T-helper 9 cell (primary cell): ENCODE measurements at places on chromosomes 7 and 10.

DNA sequence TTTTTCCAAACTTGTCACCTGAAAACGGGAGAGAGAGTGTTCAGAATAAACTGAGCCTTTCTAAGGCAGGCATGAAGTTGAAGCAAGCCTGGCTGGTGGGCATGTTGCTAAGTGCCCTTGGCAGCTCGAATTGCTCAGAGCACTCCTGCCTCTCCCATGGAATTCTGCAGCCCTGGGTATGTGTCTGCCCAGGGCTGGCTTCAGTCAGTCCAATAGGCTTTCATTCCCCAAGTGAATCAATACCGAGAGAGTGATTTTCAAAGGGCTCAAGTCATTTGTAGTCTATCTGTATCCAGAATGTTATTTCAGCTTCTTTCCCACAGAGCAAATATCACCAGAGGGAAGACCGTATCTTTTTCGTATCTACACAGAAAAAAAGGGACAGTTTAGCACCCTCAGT lies 415.5 kb upstream of the COBL start:
- no peak for DNase-seq

DNA sequence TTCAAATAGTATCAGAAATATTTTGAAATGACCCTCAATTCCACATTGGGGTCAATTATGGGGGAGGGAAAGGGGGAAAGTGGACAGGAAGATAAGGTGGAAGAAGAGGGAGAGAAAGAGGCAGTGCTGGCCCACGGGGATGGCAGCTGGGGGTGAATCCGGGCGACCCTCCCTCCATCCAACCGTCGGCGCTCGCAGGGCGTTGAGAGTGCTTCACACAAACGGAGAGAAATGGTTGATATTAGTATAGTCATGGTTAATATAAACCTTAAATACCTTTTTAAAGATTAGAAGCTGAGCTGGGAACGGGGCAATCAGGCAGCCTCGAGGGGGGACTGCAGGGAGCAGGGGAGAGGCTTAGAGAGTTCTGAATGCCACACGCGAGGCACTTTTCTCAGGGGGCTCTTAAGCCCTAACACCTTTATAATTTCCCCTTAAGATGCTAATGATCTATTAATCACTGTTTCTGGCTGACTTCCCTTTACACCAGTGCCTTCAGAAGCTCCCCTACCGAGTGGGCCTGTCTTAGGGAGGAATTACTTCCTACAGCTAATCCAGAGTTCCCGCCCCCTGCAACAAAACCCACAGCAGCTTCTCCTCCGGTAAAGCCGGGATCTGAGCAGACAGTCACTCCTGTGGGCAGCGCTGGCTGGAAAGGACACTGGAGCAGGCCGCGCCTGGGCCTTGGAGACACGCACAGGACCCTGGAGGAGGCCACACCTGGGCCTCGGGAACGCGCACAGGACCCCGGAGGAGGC lies 39.5 kb downstream of the PRKAG2 start:
- no peak for DNase-seq

GRCh38 chr10:129690248-129691070 lies 223.4 kb downstream of the MGMT start:
- no peak for DNase-seq

DNA sequence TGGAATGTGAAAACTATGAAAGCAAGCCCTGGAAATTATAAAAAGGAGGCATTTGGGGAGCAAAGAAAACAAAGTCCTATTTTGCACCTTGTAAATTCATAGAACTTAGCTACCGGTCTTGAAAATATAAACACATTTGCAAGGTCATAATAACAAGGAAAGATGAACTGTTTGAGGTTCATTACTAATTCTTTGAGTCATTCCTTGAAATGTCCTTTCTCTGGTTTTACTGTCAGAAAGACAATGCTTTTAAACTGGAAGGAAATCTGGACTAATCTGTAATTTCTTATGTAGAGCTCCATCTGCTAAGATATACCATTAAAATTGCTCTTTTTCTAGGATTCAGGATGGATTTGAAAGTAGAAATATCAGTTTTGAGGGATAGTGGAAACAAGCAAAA lies 1.4 kb downstream of the ERLIN1 start:
- DNase-seq, result no peak

- no peak for DNase-seq
Measured at GRCh38 chr7:507623-508300, 11.9 kb downstream of the PDGFA start.

- peak; percentile 28 for DNase-seq
Measured at GRCh38 chr10:97025613-97026242, 160.0 kb downstream of the SLIT1 start.

DNA sequence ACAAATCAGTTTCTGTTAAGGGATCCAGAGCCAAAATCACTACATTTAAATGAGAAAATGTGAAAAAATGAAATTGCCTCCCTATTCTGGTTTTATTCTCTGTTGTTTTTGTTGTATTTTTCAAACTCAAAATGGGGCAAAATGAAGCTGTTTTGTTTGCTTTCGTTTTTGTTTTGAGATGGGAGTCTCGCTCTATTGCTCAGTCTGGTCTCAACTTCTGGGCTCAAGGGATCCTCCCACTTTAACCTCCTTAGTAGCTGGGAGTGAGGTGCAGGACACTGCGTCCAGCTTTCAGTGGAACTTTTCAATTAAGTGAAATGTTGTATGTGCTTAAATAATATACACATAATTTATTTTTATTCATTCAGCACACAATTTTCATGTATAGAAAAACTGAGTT lies 205.0 kb downstream of the SORCS1 start:
- DNase-seq, result no peak

DNA sequence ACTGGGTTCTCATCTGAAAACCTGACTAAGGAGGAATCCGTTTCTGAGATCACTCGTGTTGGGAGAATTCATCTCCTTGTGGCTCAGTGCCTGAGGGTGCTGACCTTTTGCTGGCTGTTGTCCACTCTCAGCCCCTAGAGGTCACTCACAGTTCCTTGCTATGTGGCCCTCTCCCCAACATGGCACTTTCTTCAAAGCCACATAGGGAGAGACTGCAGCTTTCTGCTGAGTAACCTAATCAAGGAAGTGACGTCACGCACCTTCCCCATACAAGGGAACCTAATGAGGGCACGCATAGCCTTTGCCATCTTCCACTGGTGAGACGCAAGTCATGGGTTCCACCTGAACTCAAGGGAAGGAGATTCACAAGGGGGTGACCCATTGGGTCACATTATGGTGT lies 23.2 kb downstream of the STEAP1B start:
- DNase-seq, result no peak

DNA sequence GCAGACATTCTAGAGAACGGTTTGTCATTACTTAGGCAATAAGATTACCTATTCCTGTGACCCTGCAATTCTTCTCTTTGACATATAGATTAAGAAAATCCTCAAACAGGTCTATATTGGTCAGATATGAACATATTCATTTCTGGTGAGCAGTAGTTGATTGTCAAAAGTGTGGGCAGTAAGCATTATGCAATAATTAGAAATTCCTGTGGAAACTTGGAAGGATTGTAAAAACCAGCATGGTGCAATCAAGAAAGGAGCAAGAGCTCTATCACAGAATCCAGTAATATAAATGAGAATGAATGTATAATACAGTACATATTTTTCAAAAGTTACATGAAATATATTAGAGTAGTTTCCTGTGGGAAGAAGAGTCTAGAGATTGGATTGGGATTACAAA lies 406.5 kb downstream of the SUGCT start:
- no peak for DNase-seq

DNA sequence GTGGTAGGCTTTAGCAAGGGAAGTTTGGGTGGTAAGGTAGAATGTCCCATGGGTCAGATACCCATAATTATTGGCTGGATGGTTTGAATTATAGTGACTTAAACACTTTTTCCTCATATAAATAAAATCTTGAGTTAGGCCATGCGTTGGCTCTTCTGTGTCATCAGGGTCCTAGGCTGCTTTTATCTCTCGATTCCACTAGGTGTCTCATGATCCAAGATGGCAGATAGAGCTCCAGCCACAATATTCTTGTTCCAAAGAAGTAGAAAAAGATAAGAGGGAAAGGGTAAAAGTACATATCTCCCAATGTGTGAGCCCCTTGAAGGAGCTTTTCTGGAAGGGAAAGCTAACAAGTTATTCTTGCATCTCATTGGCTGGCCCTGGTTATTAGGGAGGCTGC lies 144.7 kb downstream of the GRK5 start:
- no peak for DNase-seq

- DNase-seq, result no peak
Measured at GRCh38 chr10:85177767-85178166, 849.4 kb downstream of the CCSER2 start.

DNA sequence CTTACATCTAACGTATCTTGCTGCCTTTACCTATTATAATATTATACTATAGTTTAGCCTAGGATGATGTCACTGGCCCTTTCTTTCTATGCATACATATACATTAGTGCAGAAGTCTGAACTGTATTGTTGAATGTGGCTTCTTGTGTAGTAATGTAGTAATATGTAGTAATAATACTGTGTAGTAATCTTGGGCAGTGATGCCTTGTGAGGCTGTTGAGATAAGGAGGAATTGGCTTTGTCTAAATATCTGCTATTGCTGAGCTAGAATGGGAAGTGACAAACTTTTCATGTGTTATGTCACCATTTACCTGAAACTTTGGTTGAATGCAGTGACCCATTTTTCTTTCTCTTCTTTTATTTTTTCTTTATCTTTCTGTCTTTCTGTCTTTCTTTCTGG lies 11.0 kb downstream of the GLCCI1 start:
- no peak for DNase-seq

- no peak for DNase-seq
Measured at GRCh38 chr10:47104786-47105385, 193.7 kb downstream of the PTPN20 start.

GRCh38 chr7:151645311-151645710 lies 125.6 kb upstream of the RHEB start:
- DNase-seq, result no peak

DNA sequence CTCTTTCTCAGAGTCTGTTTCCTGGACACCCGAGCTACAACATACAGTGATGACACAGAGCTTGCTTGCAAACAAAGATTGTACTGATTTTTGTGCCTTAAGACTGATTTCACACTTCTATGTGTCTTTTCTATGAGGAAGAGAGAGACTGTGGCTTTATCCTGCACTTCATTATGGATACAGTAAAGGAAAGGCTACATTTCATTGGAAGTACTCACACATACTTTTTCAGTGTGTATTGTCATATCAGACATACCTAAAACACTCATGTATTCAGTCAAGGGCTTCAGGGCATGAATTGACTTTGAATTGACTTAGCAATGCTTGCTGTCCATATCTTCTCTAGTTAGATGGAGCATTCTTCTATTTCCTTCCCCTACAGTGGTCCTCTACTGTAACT lies 135.5 kb upstream of the IMMP2L start:
- no peak for DNase-seq
